HepG2 (cell line): ENCODE measurements at places on chromosomes 3 and 15. TPM values are rescaled to one million over a fixed set of nuclear protein-coding genes. Genes with fewer than 3 reads are reported as not detected.

Gene RTP1
- total RNA-seq = not detected in 2 replicates

Gene CHAC1
- total RNA-seq = not detected in 2 replicates

Gene GRAMD1C
- total RNA-seq = not detected in 2 replicates

Gene ADIPOQ
- total RNA-seq = not detected in 2 replicates

Gene SHC4
- 0.04 TPM in 2 replicates for total RNA-seq

Gene CD200R1
- total RNA-seq = not detected in 2 replicates

Gene LMCD1
- total RNA-seq = 6.1 and 6.2 TPM in 2 replicates

Gene KNL1
- total RNA-seq = 21.4 and 34.5 TPM in 2 replicates

Gene GALNT15
- total RNA-seq = 0.02 TPM in 1 of 2 replicates, not detected in the other

Gene GNB5
- total RNA-seq = 13.7 and 17.1 TPM in 2 replicates

Gene ARHGAP31
- total RNA-seq = not detected in 2 replicates

Gene CHP1
- 76.4 and 111 TPM in 2 replicates for total RNA-seq

Gene CHRNB4
- not detected in 2 replicates for total RNA-seq

Gene PSTPIP1
- 8.7 and 9.2 TPM in 2 replicates for total RNA-seq

Gene LDHAL6B
- total RNA-seq = not detected in 2 replicates

Gene SERPINI1
- 8.5 and 14.7 TPM in 2 replicates for total RNA-seq

Gene OR5K2
- not detected in 2 replicates for total RNA-seq

Gene XCR1
- not detected in 2 replicates for total RNA-seq

Gene IGSF11
- total RNA-seq = not detected in 2 replicates

Gene SPATA12
- total RNA-seq = 0.09 TPM in 1 of 2 replicates, not detected in the other

Gene CLDN16
- 0.21 and 0.24 TPM in 2 replicates for total RNA-seq

Gene RASL12
- 0.39 and 0.55 TPM in 2 replicates for total RNA-seq

Gene DUOX1
- not detected in 2 replicates for total RNA-seq

Gene INKA1
- 0.22 TPM in 1 of 2 replicates, not detected in the other for total RNA-seq

Gene NAALADL2
- total RNA-seq = 0.34 TPM in 1 of 2 replicates, not detected in the other

Gene ZCWPW2
- 0.46 and 0.53 TPM in 2 replicates for total RNA-seq

Gene INSYN1
- total RNA-seq = not detected in 2 replicates

Gene KCNAB1
- not detected in 2 replicates for total RNA-seq

Gene CFAP100
- total RNA-seq = 0.36 TPM in 1 of 2 replicates, not detected in the other

Gene ATP13A5
- total RNA-seq = not detected in 2 replicates

Gene CADM2
- not detected in 2 replicates for total RNA-seq

Gene CADPS
- total RNA-seq = not detected in 2 replicates

Gene CFAP92
- total RNA-seq = 0.45 and 0.46 TPM in 2 replicates

Gene TRAT1
- not detected in 2 replicates for total RNA-seq
